ENCODE measurements at places on chromosomes 4 and X. TPM values are rescaled to one million over a fixed set of nuclear protein-coding genes. Genes with fewer than 3 reads are reported as not detected.

The AR gene
- 9.7 TPM for total RNA-seq

The TREX2 gene
- 1.1 TPM for total RNA-seq

The DUX4 gene
- not detected for total RNA-seq

The CHRDL1 gene
- not detected for total RNA-seq

The GNRHR gene
- total RNA-seq, result not detected

The RNF128 gene
- total RNA-seq, result 0.12 TPM

The MAP3K15 gene
- total RNA-seq, result 2.5 TPM

The VAMP7 gene
- 78.3 TPM for total RNA-seq
